ENCODE measurements at places on chromosomes 2 and 18. TPM values are rescaled to one million over a fixed set of nuclear protein-coding genes. Genes with fewer than 3 reads are reported as not detected.

Gene TTL
- total RNA-seq, result 49.3 TPM

Gene MATN3
- 0.78 TPM for total RNA-seq

Gene PID1
- total RNA-seq, result 6.6 TPM

Gene CFC1
- total RNA-seq, result not detected

Gene TMBIM1
- total RNA-seq, result 197 TPM

Gene CMPK2
- total RNA-seq, result 3.4 TPM

Gene LIMS4
- 1.6 TPM for total RNA-seq

Gene NPPC
- total RNA-seq, result 1.4 TPM

Gene CCDC68
- 1.0 TPM for total RNA-seq

Gene RASGRP3
- 13.0 TPM for total RNA-seq

Gene POU3F3
- not detected for total RNA-seq

Gene NCKAP5
- 0.49 TPM for total RNA-seq

Gene LRATD1
- 0.42 TPM for total RNA-seq

Gene CYP26B1
- 2.2 TPM for total RNA-seq

Gene MDH1B
- total RNA-seq, result 0.32 TPM

Gene TBR1
- total RNA-seq, result not detected

Gene RGPD3
- 0.18 TPM for total RNA-seq

Gene RAB27B
- total RNA-seq, result 0.06 TPM

Gene HOXD12
- not detected for total RNA-seq

Gene MTA3
- 10.7 TPM for total RNA-seq

Gene RNASEH1
- 17.5 TPM for total RNA-seq

Gene HAAO
- 4.9 TPM for total RNA-seq

Gene GALR1
- not detected for total RNA-seq

Gene CTAGE1
- total RNA-seq, result not detected

Gene CPS1
- 2.3 TPM for total RNA-seq

Gene PECR
- total RNA-seq, result 3.2 TPM

Gene MAP3K19
- not detected for total RNA-seq

Gene MYO7B
- 0.55 TPM for total RNA-seq

Gene CACNB4
- 0.21 TPM for total RNA-seq

Gene TMEM87B
- 3.6 TPM for total RNA-seq

Gene CFAP65
- not detected for total RNA-seq

Gene UGT1A10
- total RNA-seq, result not detected

Gene LONRF2
- 7.1 TPM for total RNA-seq

Gene PTPRN
- total RNA-seq, result 0.91 TPM

Gene CDKL4
- not detected for total RNA-seq

Gene SPC25
- not detected for total RNA-seq

Gene MOCOS
- 0.91 TPM for total RNA-seq
